ENCODE measurements at places on chromosomes 4 and X.

GRCh38 chr4:152870606-152871005, 65.5 kb upstream of the FHDC1 start:
- no peak for DNase-seq

GRCh38 chr4:126611900-126612299, 1020.9 kb upstream of the INTU start:
- no peak for DNase-seq

DNA sequence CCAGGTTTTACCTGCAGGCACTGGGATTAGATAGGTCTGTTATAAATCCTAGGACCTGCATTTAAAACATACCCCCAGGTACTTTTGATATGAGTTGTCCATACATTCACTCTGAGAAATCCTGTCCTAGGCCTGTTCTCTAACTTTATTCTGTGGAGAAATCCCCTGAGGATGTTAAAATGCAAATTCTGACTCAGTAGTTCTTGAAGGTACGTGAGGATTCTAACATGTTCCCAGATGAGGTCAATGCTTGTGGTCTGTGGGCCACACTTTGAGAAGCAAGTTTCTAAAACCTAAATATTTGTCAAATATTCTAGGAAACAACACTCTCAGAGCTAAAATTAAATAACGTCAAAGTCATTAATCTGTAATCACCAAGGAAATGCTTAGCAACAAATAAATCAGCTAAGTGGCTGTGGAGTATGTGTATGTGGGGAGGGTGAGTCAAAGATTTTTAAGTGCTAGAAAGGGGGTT, 101.3 kb upstream of the MAGEB16 start:
- DNase-seq = peak; percentile 49

- DNase-seq = no peak
These were observed 28.3 kb upstream of the AP1S2 start for GRCh38 chrX:15882704-15883539.

DNA sequence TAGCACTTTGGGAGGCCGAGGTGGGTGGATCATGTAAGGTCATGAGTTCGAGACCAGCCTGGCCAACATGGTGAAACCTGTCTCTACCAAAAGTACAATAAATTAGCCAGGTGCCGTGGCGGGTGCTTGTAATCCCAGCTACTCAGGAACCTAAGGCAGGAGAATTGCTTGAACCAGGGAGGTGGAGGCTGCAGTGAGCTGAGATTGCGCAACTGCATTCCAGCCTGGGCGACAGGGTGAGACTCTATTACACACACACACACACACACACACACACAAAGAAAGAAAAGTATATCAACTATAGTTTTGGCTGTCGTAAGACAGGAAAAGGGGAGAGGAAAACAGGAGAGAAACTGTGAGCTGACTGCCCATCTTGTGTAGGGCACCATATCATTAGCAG, 171.7 kb downstream of the ADAMTS3 start:
- DNase-seq = no peak

GRCh38 chrX:26559855-26560254, 343.9 kb downstream of the MAGEB5 start:
- no peak for DNase-seq

DNA sequence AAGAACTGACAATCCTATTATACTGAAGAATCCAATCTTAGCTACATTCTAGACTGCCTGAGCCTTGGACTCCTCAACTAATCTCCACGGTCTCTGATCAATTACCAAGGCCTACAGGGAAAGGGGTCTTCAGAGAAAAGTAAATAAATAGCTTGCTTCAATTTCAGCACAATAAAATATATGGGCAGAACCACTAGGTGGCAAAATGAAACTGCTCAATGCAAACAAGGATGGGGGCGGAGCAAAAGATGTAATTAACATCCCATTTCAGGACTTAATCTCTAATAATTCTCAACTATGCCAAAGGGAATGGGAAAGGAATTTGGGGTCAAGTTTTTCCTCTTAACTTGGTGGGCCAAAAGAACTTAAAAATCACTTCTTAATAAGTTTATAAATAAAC, 78.4 kb upstream of the MAP3K15 start:
- peak; percentile 29 for DNase-seq

DNA sequence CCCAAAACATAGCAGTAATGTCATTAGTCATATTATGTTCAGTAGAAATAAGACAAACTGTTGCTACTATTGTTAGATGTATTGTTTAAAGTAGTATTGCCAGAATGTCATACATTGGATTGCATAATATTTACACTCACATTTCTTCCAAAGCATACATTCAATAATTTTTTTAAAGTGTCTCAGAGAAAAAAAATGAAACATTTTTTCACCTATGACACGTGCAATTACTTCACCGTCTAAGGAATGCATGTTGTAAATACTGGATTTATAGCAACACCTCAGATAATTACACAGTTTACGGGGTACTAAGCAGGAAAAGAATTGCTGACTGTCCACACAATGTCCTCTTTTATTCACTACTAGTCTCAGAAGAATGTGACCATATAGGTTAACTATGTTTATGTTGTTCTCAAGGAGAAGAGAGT, 162.1 kb downstream of the PCDH18 start:
- no peak for DNase-seq

DNA sequence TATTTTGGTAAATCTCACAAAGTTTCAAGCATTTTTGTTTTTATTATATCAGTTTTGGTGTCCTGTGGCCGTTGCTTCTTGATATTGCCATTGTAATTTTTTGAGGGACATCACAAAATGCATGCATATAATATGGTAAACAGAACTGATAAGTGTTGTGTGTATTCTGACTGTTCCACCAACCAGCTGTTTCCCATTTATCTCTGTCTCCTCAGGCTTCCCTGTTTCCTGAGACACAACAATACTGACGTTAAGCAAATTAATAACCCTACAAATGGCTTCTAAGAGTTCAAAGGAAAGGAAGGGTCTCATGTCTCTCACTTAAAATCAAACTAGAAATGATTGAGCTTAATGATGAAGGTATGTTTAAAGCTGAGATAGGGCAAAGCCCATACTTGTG, 40.0 kb downstream of the UGT2B10 start:
- no peak for DNase-seq

- no peak for DNase-seq
These were observed 632.2 kb downstream of the TRAM1L1 start for GRCh38 chr4:116453127-116453526.

DNA sequence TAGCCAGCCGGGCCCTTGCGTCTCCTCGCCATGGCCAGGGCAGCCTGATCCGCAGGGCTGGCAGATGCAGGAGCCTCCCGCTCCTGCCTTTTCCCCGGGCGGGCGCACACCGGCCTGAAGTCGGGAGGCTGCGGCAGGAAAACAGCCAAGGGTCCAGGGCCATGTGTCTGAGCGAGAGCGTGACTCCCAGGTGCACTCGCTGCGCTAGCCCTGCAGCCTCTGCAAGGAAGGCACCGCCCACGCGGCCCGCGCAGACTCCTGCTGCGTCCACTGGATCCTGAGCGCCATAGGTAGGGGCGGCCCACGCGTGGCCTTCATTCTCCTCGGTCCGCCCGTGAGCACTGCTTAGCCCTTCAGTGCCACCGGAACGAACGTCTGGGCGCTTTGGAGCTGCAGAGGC, 379.9 kb downstream of the TRAM1L1 start:
- DNase-seq = no peak

DNA sequence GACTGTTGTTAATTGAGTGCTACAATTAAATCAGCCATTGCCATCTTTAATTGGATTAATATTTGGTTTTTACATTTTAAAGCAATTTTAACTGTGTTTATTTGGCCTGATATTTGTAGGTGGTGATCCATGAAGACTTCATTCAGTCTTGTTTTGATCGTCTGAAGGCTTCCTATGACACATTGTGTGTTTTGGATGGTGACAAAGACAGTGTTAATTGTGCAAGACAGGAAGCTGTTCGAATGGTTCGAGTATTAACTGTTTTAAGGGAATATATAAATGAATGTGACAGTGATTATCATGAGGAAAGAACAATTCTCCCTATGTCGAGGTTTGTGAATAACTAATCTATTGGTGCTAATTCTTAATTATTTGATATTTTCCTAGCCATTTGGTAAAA, 82.6 kb downstream of the USP9X start:
- no peak for DNase-seq

- DNase-seq = no peak
These were observed 152.1 kb upstream of the HPGD start for GRCh38 chr4:174674305-174674840.

DNA sequence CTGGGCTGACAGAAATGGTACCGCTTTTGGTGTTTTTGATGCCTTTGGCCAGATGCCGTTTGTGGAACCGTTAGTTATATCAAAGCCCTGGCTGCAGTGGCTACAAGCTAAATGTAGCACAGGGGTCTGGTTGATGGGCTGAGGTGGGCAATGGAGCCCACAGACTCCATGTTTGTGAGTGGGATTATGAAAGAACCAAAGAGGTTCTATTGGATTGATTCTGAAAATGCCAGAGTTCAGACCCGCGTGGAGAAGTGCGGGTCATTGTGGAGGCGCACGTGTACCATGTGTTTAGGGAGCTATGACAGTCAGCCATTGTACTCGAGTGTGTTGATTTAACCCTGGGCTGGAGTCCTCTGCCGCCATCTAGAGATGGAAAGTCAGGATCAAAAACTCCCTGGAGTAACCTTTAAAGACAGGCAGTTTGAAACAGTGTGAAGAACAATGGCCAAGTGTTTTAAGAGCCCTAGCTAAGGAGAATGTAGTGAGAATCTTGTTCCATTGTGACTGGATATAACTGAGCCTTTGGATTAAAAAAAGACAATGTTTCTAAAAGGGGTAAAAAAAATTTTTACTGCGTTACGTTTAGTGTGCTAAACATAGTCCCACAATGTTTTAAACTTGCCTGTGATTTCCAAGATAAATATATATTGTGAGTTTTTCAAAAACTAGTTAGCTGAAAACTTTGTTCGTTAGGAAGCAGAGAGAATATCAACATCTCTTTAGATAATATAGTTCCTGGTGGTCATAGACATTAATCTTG, 12.7 kb downstream of the ART3 start:
- DNase-seq = peak; percentile 52

DNA sequence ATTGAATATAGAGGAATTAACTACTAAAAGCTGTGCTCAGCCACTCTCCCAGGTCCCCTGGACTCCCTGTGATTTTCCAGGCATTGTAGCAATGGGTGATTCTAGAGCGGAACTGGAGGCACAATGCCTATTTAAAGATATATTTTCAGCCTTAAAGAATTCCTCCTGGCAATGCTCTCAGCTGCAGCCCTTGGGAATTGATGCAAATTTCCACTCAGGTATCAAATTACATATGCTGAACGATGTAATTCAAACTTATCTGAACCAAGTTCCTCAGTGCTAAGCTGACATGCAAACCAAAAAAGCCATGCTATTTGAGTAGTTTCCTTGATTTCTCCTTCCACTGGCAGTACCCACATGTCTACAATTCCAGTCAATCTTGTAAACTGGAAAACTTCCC, 86.3 kb upstream of the GABRA3 start:
- DNase-seq = no peak

GRCh38 chr4:4838051-4838935, 21.2 kb upstream of the MSX1 start:
- DNase-seq = no peak

GRCh38 chrX:124217304-124218251, 114.9 kb upstream of the TEX13D start:
- peak; percentile 92 for DNase-seq

GRCh38 chr4:142169216-142169615, 532.8 kb downstream of the IL15 start:
- DNase-seq = no peak

DNA sequence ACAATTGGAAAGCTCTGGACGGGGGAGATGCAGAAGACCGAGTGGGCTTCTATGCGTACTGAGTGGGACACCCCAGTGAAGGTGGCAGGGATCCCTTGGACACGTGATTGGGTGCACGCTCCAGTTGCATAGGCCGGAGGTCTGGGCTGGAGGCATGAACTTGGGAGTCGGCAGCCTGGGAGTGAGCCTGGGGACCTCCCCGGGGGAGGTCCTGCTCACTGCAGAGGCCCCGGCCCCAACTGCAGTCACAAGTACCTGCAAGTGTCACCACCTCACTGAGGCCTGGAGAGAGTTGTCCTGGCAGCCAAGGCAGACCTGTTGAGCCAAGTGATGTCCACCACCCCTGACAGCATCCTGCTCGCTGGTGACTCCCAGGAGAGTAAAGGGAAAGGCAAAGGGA, 49.3 kb upstream of the HMX1 start:
- no peak for DNase-seq

- DNase-seq = peak; percentile 30
These were observed 7.2 kb downstream of the P2RY8 start for GRCh38 chrX:1529756-1530155.

- no peak for DNase-seq
These were observed 78.4 kb downstream of the DRD5 start for GRCh38 chr4:9859810-9860209.

GRCh38 chrX:42535233-42535632, 242.7 kb downstream of the PPP1R2C start:
- no peak for DNase-seq

- DNase-seq = no peak
These were observed 30.2 kb downstream of the DMP1 start for GRCh38 chr4:87680271-87680670.

GRCh38 chr4:54055494-54055893, 8.9 kb downstream of the CHIC2 start:
- DNase-seq = no peak

DNA sequence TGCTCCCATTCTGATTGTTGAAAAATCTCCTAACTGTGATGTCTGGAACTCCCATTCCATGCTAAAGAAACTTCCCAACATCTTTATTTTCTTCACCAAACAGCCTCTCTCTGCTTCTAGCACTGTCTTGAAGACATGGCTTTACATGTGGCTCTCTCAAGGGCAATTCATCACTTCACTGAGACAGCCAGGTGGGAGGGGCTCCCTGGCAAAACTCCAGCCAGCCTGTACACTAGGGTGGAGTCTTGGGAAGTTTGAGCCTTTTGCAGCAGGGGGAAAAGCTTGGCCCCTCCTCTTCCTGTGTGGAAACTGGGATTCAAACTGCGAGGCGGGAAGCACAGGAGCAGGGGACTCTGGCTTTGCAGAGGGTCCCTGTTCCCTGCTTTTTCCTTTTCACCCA, 130.5 kb upstream of the TTC29 start:
- no peak for DNase-seq

GRCh38 chr4:174377613-174378012, 93.9 kb downstream of the CEP44 start:
- no peak for DNase-seq

- DNase-seq = peak; percentile 2
These were observed 173.0 kb downstream of the SPCS3 start for GRCh38 chr4:176492646-176493302.

- no peak for DNase-seq
These were observed 38.8 kb upstream of the UGDH start for GRCh38 chr4:39565878-39566600.

GRCh38 chr4:5276475-5277075, 225.3 kb downstream of the STK32B start:
- DNase-seq = no peak

- no peak for DNase-seq
These were observed 17.3 kb upstream of the SEL1L3 start for GRCh38 chr4:25879991-25880651.

Measured in activated CD4-positive, alpha-beta T cell treated with anti-CD3 and anti-CD28 coated beads, Interleukin-2, amount 50 U/mL, for 16 hours (primary cell).